ENCODE measurements at places on chromosomes 11 and 22. TPM values are rescaled to one million over a fixed set of nuclear protein-coding genes. Genes with fewer than 3 reads are reported as not detected.

- peaks cover 19% of the 10 kb centered on the region for H3K4me1 ChIP-seq
- peaks cover 12% of the 10 kb centered on the region for H3K36me3 ChIP-seq
- H3K4me3 ChIP-seq = no peak overlapping the region
- H3K27ac ChIP-seq = peak overlapping the region; percentile 99
Observed at GRCh38 chr11:62556875-62557631, 10.4 kb upstream of the AHNAK start.

GRCh38 chr22:36379593-36380361 lies 8.0 kb downstream of the MYH9 start:
- no peak overlapping the region for H3K4me3 ChIP-seq
- no peak for DNase-seq
- H3K27ac ChIP-seq = peak overlapping the region; percentile 30

DNA sequence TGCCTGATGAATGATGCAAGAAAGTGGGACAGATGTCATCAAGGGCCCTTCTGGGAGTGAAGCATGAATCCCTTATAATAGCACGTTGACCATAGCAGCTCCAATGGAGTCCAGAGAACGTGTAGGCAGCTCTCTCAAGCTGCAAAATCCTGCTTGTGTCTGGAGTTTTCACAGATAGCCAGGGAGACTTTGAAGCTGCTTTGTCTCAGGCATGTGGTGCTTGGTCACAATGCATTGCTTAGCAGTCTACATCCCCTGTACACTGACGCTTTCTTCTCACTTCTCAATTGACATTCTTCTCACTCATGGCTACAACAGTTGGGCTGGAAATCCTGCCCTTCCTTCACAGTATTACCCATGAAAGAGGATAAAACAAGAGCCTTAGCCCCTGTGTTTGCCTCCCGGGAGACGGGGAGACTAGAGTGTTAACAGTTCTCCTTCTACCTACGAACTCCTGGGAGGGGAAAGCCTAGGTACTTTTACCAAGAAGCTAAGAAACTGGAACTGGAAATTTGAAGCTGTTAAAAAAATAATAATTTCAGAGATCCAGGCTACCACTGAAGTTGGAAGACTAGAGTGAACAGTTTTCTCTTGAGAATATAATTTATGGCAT lies 20.7 kb upstream of the MMP7 start:
- H3K4me1 ChIP-seq = no peaks in the 10 kb centered on the region
- no peak for DNase-seq
- H3K36me3 ChIP-seq = no peaks in the 10 kb centered on the region
- no peaks in the 10 kb centered on the region for H3K27me3 ChIP-seq

DNA sequence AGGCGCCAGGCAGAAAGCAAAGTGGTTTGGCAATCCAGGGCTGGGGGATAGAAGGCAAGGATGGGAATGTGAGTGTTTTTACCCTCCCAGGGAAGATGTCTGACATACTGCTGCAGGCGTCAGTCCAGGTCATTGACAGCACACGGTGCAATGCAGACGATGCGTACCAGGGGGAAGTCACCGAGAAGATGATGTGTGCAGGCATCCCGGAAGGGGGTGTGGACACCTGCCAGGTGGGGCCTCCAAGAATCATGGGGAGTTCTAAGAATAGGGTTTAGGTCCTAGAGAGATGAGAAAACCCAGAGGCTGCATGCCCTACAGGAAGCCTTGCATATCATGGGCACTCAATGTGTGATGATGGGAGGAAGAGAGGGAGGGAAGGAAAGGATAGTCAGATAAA lies 28.3 kb upstream of the SMIM35 start:
- no peaks in the 10 kb centered on the region for H3K36me3 ChIP-seq
- no peaks in the 10 kb centered on the region for H3K4me1 ChIP-seq
- no peak overlapping the region for H3K4me3 ChIP-seq

DNA sequence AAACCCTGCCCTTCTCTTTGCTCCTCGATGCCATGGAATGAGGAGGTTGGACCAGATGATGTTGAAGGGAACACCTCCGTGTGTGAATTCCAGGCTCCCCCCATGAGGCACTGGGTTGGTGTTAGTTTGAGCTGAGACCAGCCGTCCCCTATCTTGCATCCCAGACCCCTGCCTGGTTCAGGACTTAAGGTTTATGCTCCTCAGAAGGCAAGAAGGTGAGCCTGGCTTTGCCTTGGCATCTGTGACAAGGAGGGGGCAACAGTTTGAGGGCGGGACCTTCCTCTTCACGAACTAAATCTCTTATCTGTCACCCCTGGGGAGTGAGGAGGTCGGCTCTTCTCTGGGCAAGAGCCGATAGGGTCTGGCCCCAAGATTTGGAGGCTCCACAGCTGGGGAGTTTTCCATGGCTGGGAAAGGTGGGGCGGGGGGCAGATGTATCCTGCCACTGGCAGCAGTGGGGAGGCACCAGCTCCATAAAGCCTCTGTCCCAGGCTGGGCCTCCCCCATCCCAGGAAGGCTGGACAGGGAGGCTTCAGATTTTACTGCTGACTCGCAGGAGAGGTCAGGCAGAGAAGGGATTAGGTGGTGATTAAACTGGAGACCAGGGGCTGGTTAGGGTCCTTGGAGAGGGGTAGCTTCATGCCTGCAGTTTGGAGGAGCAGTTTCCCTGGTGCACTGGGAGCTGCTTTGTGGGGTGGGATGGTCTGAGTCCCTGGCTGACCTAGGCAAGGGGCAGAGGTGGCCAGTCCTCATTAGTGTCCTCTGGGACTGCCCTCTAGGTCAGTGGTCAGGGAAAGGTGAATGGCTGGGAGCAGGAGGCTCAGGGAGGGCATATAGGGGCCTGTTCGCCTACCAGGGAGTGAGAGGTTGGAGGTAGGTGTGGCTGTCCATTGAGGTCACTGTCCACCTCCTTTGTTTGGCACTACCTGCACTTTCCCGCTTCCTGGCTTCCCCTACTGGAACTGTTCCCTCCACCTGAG lies 1.1 kb downstream of the SEC14L2 start:
- H3K4me1 ChIP-seq = peaks cover 17% of the 10 kb centered on the region
- peak overlapping the region; percentile 47 for H3K4me3 ChIP-seq
- DNase-seq = no peak
- H3K27me3 ChIP-seq = no peaks in the 10 kb centered on the region
- H3K36me3 ChIP-seq = no peaks in the 10 kb centered on the region

GRCh38 chr11:68052137-68052873 lies 13.5 kb downstream of the TCIRG1 start:
- no peaks in the 10 kb centered on the region for H3K27me3 ChIP-seq
- H3K4me3 ChIP-seq = no peak overlapping the region
- H3K36me3 ChIP-seq = no peaks in the 10 kb centered on the region
- H3K27ac ChIP-seq = no peak overlapping the region
- H3K4me1 ChIP-seq = no peaks in the 10 kb centered on the region
- DNase-seq = no peak

- peaks cover 3% of the 10 kb centered on the region for H3K27me3 ChIP-seq
- no peak for DNase-seq
- H3K4me3 ChIP-seq = no peak overlapping the region
- peak overlapping the region; percentile 52 for H3K27ac ChIP-seq
- H3K36me3 ChIP-seq = peaks cover 4% of the 10 kb centered on the region
Observed at GRCh38 chr11:67614730-67615714, 8.3 kb downstream of the NDUFV1 start.

DNA sequence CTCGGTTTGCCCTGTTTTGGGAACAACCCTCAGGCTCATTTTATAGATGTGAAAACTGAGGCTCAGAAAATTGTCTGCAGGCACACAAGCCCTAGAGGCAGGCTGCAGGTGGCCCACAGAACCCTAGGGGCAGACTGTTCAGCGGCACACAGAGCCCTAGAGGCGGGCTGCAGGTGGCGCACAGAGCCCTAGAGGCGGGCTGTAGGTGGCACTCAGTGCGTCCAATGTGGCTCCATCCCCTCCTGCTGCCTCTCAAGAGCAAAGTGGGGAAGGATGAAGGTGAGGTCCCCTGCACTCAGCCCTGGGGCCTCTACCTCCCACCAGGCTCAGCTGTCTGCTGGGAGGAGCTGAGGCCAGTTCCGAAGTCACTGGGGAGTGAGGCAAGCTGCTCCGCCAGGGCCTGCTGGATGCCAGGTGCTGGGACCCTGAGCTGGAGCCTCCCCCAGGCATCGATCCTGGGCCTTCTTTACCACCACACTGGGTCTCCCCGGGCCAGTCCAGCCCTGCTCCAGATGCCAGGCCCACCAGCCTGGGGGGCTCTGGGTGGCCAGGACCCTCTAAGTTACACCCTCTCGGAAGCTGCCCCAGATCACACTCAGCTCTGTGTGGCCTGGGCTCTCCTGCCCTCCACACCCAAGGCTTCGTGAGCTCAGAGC lies 2.3 kb downstream of the ACY3 start:
- no peaks in the 10 kb centered on the region for H3K36me3 ChIP-seq
- peaks cover 4% of the 10 kb centered on the region for H3K27me3 ChIP-seq
- DNase-seq = no peak
- no peak overlapping the region for H3K27ac ChIP-seq

- H3K27me3 ChIP-seq = no peaks in the 10 kb centered on the region
- H3K4me3 ChIP-seq = no peak overlapping the region
- peaks cover 13% of the 10 kb centered on the region for H3K4me1 ChIP-seq
- H3K27ac ChIP-seq = no peak overlapping the region
- no peaks in the 10 kb centered on the region for H3K36me3 ChIP-seq
Observed at GRCh38 chr11:83047515-83048225, 24.0 kb downstream of the RAB30 start.

DNA sequence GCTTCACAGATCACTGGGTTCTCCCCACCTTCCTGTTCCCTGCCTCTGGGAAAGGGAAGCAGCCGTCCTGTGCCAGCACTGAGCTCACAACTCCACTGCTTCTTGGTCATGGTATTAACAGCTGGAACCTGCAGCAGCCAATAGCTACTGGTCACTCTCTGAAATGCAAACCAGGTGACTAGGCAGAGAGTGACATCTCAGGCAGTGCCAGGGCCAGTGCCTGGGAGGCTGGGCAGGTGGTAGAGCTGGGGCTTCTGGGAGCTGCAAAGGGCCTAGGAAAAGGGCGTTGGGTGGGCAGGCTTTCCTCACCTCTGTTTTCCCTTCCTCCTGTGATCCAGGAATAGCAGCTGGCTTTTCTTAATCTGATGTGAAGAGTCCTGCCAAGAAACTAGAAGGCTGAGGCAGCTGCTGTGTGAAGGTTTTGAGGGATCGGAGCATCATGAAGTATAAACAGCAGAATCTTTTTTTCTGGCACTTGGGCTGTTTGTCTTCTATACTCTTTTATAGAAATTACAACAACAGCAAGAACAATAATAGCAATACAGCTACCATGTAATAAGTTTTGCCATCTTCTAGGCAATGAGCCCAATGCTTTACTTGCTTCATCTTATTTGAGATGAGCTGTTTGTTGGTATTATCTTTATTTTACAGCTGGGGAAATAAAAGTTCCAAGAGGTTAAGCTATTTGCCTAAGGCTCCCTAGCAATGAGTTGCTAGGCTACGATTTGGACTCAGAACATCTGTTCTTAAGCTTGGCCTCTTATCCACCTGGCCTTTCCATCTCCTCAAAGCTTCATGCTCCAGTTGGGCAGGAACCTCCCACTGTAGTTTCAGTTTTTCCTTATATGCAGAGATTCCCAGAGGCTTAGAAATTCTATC lies 22.0 kb upstream of the CD44 start:
- H3K27me3 ChIP-seq = no peaks in the 10 kb centered on the region
- H3K4me3 ChIP-seq = no peak overlapping the region
- H3K4me1 ChIP-seq = peaks cover 3% of the 10 kb centered on the region

GRCh38 chr11:122271137-122271536 lies 155.1 kb upstream of the BLID start:
- peaks cover 16% of the 10 kb centered on the region for H3K4me1 ChIP-seq
- no peak overlapping the region for H3K27ac ChIP-seq
- no peak for DNase-seq
- H3K4me3 ChIP-seq = no peak overlapping the region
- H3K27me3 ChIP-seq = no peaks in the 10 kb centered on the region

The MUC15 gene
- total RNA-seq = 12.1 TPM

The MIAT gene
- total RNA-seq = 4.6 TPM

The SLCO2B1 gene
- total RNA-seq = 244 TPM

The A4GALT gene
- 8.6 TPM for total RNA-seq

The WNT7B gene
- total RNA-seq = 12.5 TPM

The GAB4 gene
- total RNA-seq = not detected

The TLCD5 gene
- 10.8 TPM for total RNA-seq

Data from lung (tissue), 17 donors.